ENCODE measurements at places on chromosomes 16 and 17. TPM values are rescaled to one million over a fixed set of nuclear protein-coding genes. Genes with fewer than 3 reads are reported as not detected.

Gene HOXB3
- not detected for total RNA-seq

Gene KRTAP3-1
- not detected for total RNA-seq

Gene SLC12A3
- not detected for total RNA-seq

Gene HEATR9
- not detected for total RNA-seq

Gene SKAP1
- 0.31 TPM for total RNA-seq

Gene RMI2
- 4.1 TPM for total RNA-seq

Gene PPP1R1B
- 16.3 TPM for total RNA-seq

Gene KRTAP9-6
- not detected for total RNA-seq

Gene KRT35
- not detected for total RNA-seq

Gene HSD17B1
- total RNA-seq, result 1.6 TPM

Gene CMTM3
- total RNA-seq, result 8.1 TPM

Measured in parietal lobe (tissue), 2 donors.